NCI-H1105 treated with DMSO at 0.1 percent for 48 hours (cell line): ENCODE measurements at places on chromosomes 6 and 20.

GRCh38 chr20:64152906-64153305 lies 11.3 kb upstream of the MYT1 start:
- DNase-seq = peak; percentile 93

- DNase-seq = no peak
Measured at GRCh38 chr6:31470801-31471200, 27.1 kb upstream of the MICB start.

- DNase-seq = no peak
Measured at GRCh38 chr6:34281702-34282334, 33.0 kb upstream of the SMIM29 start.

- DNase-seq = no peak
Measured at GRCh38 chr6:21885111-21885510, 291.6 kb downstream of the SOX4 start.

GRCh38 chr6:139699335-139699734 lies 324.9 kb upstream of the CITED2 start:
- no peak for DNase-seq

DNA sequence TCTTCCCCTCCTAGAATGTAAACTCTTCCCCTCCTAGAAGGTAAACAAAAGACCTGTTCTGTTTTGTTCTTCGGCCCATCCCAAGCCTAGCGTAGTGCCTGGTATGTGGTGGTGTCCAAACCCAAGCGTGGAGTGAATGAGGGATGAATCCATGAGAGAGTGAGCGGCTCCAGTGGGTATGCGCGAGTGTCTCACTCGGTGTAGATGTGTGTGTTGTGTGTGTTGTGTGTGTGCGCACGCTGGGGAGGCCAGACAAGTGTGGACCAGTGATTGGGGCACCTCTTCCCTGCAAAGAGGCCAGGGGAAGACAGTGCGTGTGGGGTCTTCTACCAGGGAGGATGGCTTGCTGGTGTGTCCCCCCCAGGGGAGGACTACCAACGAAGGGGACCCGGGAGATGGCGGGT lies 392 bp upstream of the SLC2A10 start:
- no peak for DNase-seq

GRCh38 chr20:21529863-21530262 lies 16.0 kb upstream of the NKX2-2 start:
- peak; percentile 73 for DNase-seq

- no peak for DNase-seq
Measured at GRCh38 chr6:161353208-161353613, 79.3 kb upstream of the AGPAT4 start.

- DNase-seq = peak; percentile 11
Measured at GRCh38 chr6:23454080-23454976, 671.7 kb upstream of the NRSN1 start.

- DNase-seq = no peak
Measured at GRCh38 chr6:91852252-91852651, 1265.4 kb upstream of the MAP3K7 start.

DNA sequence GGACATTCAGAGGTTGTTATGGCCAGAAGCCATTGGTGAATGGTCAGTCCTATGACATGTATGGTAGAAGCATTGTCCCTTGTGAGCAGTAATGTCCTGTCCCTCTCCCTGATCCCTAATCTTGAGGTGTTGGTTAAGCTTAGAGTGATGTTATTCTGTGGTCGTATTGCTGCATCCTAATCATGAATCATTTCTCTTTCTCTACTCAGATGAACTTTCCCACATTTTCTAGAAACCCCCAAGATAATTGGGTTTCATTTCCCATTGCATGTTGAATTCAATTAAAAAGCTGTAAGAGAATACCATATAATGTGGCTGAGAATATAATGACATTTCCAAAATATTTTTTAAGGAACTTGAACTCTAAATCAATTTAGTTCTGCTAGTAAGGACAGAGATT lies 175.1 kb downstream of the PLCB4 start:
- DNase-seq = no peak

GRCh38 chr6:156009656-156010055 lies 554.0 kb upstream of the NOX3 start:
- DNase-seq = no peak
